ENCODE measurements at places on chromosomes 7 and 10.

GRCh38 chr7:74155810-74156395, 18.3 kb upstream of the EIF4H start:
- DNase-seq, result no peak

DNA sequence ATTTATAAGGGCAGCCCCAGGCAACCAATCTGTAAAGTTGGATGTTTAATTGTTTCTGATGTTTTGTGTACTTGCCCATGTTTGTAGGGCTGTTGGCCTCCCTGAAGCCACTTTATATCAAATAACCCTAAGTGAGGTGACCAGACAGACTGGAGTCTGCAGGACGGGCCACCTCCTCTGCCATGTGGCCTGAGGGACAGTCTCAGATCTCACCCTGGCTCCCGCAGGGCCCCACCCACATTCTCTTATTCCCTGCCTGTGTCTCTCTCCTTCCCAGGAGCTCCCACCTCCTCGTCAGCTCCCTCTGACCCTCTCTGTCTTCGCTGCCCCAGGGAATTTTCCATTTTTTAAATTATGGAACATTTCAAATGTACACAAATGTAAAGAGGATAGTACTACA, 9.5 kb upstream of the C10orf71 start:
- DNase-seq, result no peak

- DNase-seq, result no peak
Observed at GRCh38 chr7:114940220-114940619, 18.3 kb downstream of the MDFIC start.

- DNase-seq, result no peak
Observed at GRCh38 chr10:127915324-127915723, 8.4 kb downstream of the PTPRE start.

- DNase-seq, result no peak
Observed at GRCh38 chr10:121448766-121449421, 149.3 kb downstream of the FGFR2 start.

GRCh38 chr7:136687693-136688322, 180.6 kb upstream of the CHRM2 start:
- DNase-seq, result no peak

GRCh38 chr7:155665957-155666287, 21.5 kb downstream of the RBM33 start:
- no peak for DNase-seq

DNA sequence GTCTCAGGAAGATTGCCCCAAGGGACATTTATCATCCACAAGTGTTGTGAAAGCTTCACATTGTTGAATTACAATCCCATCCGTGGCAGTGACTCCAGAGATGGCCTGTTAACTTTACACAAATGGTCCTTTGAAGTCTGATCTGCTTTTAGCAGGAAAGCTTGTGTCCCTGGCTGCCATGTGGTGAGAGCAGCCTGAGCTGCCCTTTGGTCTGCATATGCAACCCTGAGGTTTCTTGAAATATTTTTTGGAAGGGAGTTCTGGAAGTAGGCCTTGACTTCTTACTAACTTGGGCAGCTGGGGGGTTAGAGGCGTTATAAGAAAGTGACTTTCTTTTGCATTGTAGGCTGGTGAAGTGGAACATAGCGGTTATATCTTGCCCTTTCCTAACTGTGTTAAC, 41.3 kb upstream of the FAM180A start:
- no peak for DNase-seq

GRCh38 chr7:21656796-21657195, 114.0 kb downstream of the DNAH11 start:
- DNase-seq, result no peak

- no peak for DNase-seq
Observed at GRCh38 chr7:154892459-154892858, 110.5 kb downstream of the PAXIP1 start.

- DNase-seq, result no peak
Observed at GRCh38 chr7:29135846-29136245, 10.5 kb downstream of the CPVL start.
